ENCODE measurements at places on chromosomes 2 and 18.

DNA sequence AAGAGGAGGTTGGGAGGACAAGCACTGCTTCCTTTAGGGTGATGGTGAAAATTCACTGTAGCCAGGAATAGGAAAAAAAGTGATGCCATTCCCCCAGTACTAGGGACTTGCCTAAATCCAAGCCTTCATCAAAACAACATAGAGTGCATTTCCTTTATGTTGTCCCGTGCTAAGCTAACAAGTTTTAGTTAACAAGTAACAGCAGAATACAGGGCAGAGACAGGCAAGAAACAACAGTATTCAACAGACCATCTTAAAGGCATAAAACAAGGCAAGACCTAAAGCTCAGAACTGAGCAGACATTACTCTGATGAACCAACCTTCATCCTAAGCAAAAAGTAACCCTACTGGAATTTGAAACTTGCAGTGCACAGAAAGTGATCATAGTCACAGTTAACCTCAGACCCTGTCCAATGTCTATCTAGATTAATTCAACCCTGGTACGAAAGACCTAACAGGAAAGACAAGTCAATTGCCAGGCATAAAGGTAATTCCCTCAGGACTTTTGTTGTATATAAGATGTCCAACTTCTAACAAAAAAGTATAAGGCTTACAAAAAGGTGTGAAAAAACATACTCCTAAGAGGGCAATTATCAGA lies 34.4 kb upstream of the GALNT1 start:
- DNase-seq = no peak

GRCh38 chr2:86297382-86298147 lies 39.9 kb downstream of the REEP1 start:
- peak; percentile 14 for DNase-seq

DNA sequence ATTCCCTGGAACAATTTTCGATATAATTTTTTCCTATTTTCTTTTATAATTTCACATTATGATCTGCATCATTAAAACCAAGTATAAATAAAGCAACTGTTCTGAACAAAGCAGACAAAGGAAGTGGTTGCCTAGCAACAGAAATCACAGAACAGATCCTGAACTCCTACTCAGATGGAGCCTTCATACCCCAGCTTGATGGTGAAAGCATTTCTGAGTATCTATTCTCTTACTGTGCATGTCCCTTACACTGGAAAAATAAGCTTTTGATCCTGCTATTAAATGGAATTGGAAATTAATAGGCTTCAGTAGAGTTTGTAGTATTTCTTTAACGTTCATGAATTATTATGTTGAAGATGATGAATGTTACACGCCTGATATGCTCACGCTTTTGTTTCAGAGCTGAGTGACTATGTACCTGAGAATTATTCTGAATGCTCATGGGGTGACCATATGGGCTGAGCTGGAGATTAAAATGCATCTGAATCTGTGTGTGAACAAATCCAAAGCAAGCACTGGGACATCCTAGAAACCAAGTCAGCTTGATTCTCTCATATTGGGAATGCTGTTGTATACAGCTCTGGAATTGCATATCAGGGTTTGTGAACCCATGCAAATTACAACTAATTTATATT lies 254.0 kb downstream of the KCNJ3 start:
- DNase-seq = peak; percentile 59

DNA sequence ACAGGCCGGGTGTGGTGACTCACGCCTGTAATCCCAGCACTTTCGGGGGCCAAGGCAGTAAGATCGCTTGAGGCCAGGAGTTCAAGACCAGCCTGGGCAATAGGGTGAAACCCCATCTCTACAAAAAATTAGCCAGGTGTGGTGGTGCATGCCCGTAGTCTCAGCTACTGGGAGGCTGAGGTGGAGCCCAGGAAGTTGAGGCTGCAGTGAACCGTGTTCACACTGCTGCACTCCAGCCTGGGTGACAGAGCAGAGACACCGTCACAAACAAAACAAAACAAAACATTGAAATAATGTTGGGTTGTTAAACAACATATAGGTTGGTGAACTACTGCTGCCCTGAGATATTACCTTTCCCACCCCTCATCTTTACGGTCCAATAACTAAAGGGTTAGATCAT lies 48.8 kb upstream of the AGPS start:
- no peak for DNase-seq

DNA sequence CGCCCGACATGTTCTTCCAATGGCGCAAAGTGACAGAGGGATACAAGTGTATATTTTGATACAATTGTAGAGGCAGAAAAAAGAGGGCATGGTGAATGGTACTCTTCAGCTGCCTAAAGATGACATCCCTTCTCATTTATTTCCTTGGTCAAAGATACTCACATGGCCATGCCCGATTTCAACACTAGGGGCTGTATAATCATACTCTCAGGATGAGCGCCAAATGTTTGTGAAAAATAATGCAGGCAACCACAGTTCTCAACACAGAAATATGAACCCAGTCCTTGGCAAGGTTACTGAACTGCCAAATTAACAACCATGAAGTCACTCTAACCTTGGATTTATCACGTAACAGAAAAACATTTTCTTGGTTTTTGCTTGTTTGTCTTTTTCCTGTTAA lies 204.4 kb downstream of the CCDC102B start:
- no peak for DNase-seq

GRCh38 chr18:27361477-27361876 lies 176.4 kb upstream of the CHST9 start:
- no peak for DNase-seq

DNA sequence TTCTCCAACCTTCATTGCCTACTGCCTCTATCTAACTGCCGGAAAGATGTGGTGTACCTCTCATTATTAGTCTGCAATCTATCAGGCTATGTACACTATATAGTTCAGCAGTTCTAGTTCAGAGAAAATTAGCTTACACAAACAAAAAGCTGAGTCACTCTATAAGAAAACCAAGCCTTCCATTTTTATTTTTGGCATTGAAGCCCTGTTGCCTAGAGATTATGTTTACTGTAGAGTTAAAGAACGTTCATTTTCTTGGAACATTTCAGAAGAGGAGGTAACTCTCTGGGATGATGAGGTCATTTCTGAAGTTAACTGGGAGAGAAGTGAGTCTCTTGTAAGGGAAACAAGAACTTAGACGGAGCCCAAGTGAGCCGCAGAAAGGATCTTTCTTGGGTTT lies 133.5 kb downstream of the FAM124B start:
- no peak for DNase-seq

- peak; percentile 99 for DNase-seq
Observed at GRCh38 chr18:79241755-79242154, 154.0 kb upstream of the NFATC1 start.

- peak; percentile 4 for DNase-seq
Observed at GRCh38 chr2:200054681-200055468, 99.5 kb downstream of the MAIP1 start.
